ENCODE measurements at places on chromosomes 3 and 15.

GRCh38 chr15:25596644-25597562 lies 158.1 kb upstream of the UBE3A start:
- no peak for DNase-seq

DNA sequence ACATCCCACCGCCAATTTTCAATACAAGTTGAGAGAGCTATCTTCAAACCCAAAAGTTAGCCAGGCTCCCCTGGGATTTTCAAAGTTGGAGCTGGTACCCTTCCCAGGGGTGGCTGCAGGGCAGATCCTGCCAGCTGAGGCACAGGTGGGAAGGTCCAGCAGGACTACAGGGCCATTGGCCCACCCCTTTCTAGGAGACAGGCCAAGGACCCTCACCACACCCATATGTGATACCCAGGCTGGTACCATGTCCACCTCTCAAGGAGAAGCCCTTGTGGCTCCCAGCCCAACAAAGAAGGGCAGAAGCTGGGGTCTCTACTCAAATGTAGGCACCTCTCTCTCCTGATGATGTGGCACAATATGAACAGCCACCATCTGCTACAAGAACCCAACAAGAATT lies 8.0 kb downstream of the POC1A start:
- no peak for DNase-seq

DNA sequence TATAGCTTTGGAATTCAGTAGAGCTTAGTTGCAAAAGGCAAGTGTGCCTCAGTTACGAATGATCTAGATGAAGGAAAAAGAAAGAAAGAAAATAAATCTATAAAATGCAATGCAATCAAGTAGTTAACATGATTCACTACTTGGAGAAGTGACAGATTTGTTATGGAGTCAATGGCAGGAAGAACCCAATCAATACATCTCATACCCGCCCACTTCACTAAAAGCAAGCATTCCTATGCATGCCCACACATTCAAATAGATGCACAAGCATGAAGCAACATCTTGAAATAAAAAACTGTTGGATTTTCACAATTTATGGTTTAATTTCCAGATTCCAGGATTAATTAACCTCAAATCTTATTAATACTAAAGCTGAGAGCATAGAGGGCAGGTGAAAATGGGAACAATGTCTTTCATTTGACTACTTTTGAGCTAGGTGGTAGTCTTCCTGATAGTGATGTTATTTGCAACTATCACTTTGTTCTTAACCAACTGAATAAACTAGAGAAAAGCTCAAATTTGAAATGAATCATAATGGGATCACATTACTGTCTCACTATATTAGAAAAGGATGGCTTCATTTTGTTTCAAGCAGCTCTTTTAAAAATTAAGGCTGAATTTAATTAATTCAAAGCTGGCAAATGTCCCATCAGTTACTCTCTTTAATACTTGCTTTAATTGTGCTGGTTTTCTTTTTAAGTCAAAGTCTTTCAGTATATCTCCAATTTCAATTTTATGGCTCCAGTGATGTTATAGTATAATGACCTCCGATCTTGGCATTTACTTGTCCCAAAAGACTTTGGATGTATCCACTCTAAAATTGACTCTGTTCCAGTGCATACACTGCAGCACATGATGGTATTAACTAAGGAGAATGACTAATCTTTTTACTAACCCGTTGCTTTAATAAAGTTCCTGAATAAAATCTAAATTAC lies 46.7 kb upstream of the CCDC50 start:
- no peak for DNase-seq

DNA sequence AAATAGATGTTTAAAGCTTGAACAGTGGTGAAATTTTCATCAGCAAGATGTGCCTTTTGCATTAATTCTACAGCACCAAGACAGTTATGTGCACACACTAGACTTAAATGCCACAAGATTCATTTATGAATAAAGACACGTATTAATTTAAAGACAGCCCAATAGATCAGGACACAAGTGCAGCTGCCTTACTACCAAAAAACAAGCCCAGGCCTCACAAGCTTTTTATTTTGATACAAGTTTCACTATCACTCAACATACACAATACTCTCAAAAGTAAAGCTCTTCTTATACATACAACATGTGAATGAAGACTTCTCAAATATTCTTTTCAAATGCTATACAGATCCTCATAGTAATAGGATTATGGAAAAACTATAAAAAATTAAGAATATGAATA lies 2.4 kb downstream of the ACAP2 start:
- peak; percentile 17 for DNase-seq

DNA sequence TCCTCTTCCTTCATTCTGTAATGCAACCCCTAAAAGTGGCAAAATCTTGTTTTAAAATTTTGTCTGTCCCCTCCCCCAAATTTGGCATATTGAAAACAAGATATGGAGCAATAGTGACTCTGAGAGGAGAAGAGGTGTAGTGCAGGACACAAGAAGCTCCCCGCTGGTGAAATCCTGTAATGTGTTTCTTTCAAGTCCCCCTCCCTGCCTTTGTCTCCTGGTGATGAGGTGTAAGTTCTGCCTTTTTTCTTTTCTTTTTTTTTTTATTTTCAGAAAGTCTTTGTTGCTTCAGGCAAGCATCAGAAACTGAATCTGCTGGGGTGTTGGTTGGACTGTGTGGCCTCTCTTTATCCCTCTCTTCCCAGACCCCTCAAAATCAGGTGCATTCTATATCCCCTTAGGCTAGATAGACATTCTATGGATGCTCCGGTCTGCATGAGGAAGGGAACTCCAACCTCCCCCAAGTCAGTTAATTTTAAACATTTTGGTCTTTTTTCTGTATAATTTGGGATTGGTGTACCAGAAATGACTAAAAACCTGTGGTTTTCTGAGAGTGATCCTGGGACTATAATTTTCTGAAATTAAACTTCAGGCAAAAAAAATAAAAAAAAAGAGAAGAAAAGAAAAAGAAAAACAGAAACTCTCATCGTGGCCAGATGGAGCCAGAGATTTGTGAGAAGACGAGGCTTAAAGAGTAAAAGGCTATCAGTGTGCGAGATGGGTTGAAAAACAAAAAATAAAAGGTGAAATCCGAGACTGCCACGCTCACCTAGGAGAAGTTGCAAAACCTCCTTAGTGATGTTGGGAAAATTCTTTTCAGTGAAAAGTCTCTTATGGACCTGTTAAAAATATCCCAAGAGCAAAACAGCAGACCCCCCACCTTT lies 21.4 kb downstream of the ACKR2 start:
- peak; percentile 23 for DNase-seq

GRCh38 chr3:189966843-189967242 lies 153.9 kb downstream of the P3H2 start:
- DNase-seq, result peak; percentile 62

DNA sequence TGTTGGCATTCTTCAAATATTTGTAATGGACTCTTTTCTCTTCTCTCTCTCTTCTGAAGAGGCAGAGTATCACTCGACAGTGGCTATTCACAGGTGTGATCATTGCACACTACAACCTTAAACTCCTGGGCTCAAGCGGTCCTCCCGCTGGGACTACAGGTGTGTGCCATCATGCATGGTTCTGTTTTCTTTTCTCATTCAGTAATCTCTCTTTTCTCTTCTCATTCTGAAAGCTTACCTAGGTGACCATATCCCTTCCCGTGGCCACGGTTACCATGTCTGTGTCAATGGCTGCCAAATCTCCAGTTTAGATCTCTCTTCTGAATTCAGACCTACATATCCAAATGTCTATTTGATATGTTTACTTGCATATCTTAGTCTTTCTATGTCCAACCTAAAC lies 96.3 kb downstream of the SOX2 start:
- no peak for DNase-seq

GRCh38 chr3:130659911-130660310 lies 86.7 kb downstream of the PIK3R4 start:
- DNase-seq, result no peak

GRCh38 chr3:128433837-128434165 lies 32.9 kb downstream of the DNAJB8 start:
- no peak for DNase-seq

DNA sequence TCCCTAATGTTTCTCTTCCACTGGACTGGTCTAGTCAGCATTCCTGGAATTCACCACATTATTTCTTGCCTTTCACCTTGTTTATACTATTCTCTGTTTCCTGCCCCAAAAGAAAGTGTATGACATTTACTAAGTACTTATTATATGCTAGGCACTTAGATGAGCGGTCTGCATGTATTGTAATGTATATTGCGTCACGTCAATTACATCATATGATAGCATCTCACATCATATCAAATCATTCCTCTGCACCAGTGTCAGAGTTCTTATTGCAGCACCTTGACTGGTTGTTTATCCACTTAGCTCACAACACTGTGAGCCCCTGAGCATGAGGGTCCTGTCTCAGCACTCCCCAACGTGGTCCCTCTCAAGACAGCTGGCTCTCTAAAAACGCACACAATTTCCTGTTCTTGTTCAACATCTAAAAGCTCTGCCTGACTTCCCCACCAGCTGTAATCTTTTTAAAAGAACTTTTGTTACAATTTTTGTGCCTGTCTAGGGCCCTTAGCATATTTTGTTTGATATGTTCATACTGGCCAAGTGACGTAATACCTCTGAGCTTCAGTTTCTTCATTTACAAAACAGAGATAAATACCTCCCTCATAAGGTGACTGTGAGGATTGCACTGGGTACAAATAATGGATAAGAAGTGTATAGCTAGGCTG lies 58.8 kb downstream of the ARHGAP31 start:
- peak; percentile 68 for DNase-seq

DNA sequence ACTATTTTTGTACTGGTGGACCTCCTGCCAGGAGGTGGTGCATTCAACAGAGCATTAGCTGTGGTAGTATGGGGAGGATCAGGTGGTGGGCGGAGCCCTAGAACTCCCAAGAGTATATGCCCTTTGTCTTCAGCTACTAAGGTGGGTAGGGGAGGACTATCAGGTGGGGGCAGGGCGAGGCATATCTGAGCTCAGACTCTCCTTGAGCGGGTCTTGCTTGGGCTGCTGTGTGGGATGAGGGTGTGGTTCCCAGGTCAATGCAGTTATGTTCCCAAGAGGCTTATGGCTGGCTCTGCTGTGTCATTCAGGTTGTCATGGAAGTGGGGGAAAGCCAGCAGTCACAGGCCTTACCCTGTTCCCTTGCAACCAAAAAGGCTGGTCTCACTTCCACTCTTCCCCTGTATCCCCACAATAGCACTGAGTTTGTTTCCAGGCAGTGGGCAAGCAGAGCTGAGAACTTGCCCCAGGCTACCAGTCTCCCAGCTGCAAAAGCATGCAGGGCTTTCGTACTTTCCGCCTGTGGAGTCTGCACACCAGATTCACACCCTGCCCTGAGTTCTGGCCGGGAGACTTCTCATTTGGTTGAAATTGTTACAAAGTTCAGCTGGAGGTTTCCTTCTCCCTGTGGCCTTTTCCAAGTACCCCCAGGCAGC lies 93.7 kb upstream of the DPPA4 start:
- no peak for DNase-seq

GRCh38 chr15:70561885-70562284 lies 201.5 kb downstream of the UACA start:
- DNase-seq, result no peak

All from suppressor macrophage treated with lipopolysaccharide for 4 hours (primary cell).